Activated CD8-positive, alpha-beta T cell treated with anti-CD3 and anti-CD28 coated beads for 36 hours (primary cell): ENCODE measurements at places on chromosomes 3 and 15. TPM values are rescaled to one million over a fixed set of nuclear protein-coding genes. Genes with fewer than 3 reads are reported as not detected.
A peak's percentile ranks its signal among the peaks of the same experiment; 100 is the strongest.

DNA sequence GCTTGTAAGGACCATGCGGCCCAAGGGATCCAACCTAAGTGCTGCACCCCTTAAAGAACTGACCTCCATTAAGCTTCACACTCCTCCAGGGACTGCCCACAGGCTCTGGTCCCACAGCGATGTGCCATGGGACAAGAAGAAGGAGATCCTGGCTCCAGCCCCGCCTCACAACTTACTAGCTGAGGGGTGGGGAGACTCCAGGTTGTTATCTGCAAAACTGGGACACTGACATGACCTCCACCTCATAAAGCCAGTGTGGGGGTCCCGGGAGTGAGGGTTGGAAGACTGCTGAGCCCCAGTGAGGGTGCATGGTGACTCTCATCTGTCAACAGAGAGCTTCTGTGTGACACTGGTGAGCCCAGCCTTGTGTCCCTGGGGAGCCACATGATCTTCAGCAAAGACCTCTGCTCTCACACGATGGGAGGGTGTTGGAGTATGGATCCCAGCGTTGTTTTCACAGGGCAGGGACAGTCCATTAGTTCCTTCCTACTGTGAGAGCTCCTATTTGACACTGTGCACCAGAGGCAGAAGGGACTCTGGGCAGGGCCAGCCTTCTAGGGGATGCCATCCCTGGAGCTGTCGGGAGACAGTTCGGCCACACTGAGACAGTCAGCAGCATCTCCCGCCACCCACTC, 26.7 kb downstream of the EAF1 start:
- H3K4me1 ChIP-seq, result no peaks in the 10 kb centered on the region
- H3K27me3 ChIP-seq, result no peaks in the 10 kb centered on the region
- H3K36me3 ChIP-seq, result no peaks in the 10 kb centered on the region
- no peak overlapping the region for H3K27ac ChIP-seq
- no peak for DNase-seq
- no peak overlapping the region for H3K4me3 ChIP-seq

GRCh38 chr3:123783811-123784210, 100.3 kb downstream of the MYLK start:
- H3K27me3 ChIP-seq, result peaks cover 3% of the 10 kb centered on the region
- no peak overlapping the region for H3K27ac ChIP-seq
- H3K36me3 ChIP-seq, result no peaks in the 10 kb centered on the region
- no peak overlapping the region for H3K4me3 ChIP-seq

Gene KLF15
- 0.11 TPM for total RNA-seq

DNA sequence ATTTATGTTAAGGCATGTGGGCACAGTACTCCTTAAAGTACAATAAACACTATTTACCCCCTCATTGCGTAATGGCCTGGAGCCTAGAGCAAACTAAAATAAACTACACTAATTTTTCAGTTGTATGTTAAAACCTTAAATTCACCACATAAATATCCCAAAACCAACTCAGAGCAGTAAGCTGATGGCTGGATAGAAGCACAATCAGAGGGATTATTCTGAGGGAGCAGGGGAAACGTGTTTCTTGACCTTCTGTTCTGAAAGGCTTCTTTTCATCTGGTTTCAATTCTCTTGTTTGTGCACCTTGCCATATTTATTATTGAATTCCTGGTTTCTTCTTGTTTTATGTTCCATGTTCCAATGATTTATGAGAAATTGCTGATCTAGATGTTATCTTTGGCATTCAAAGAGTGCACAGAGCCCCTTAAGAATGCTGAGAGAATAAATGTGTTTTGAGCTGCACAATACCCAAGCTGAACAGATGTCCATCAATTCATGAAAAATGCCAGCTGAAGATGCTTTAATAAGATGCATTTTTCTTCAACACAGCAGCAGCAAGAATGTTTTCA, 29.6 kb downstream of the RPL22L1 start:
- no peaks in the 10 kb centered on the region for H3K4me1 ChIP-seq
- peaks cover 30% of the 10 kb centered on the region for H3K27me3 ChIP-seq
- no peak overlapping the region for H3K27ac ChIP-seq
- H3K4me3 ChIP-seq, result no peak overlapping the region
- no peaks in the 10 kb centered on the region for H3K36me3 ChIP-seq

DNA sequence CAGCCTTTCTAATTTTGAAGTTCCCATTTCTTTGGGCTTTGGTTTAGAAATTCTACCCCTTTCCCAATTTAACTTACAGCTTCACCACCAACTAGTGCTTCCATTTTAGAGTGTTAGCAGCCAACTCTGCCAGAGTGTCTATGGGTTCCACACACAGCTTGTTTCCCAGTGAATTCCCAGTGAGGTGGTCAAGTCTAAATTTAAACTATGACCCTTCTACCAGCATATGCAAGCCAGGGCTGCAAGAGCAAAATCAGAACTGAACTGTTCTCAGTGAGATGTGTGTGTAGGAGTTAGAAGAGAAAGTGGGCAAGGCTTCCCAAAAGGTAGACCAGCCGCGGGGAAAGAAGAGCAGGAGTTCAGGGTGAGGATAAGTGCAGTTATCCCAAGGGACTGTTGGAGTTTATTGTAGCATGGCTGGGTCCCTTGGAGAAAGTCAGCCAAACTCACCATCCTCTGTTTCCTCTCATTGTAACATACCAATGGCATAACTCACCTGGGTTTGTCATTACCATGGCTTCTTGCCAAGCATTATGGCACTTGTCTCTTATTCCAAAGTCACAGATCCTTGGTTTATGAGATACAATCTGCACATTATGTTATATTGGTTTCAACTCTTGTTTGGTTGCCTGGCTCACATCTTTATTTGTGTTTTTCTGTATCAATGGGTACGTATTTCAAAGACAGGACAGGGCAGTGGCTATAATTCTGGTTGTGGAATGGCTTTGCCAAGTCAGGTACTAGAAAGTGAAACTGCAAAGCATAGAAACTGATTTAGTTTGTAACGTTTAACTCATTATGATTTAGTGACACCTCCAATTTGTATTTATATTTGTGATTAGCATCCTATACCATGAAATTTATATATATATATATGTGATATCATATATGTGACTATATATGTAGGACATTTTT, 130.2 kb upstream of the UMPS start:
- H3K27me3 ChIP-seq, result peaks cover 27% of the 10 kb centered on the region
- no peaks in the 10 kb centered on the region for H3K36me3 ChIP-seq
- no peak overlapping the region for H3K27ac ChIP-seq

GRCh38 chr15:72117486-72118016, 399 bp downstream of the MYO9A start:
- H3K4me3 ChIP-seq, result peak overlapping the region; percentile 89
- no peaks in the 10 kb centered on the region for H3K36me3 ChIP-seq
- H3K4me1 ChIP-seq, result peaks cover 30% of the 10 kb centered on the region

GRCh38 chr3:183775781-183776180, 49.6 kb downstream of the MAP6D1 start:
- no peak overlapping the region for H3K4me3 ChIP-seq
- H3K27me3 ChIP-seq, result no peaks in the 10 kb centered on the region
- DNase-seq, result no peak
- no peaks in the 10 kb centered on the region for H3K4me1 ChIP-seq
- peaks cover 60% of the 10 kb centered on the region for H3K36me3 ChIP-seq

Gene HIGD2B
- total RNA-seq, result 0.32 TPM

DNA sequence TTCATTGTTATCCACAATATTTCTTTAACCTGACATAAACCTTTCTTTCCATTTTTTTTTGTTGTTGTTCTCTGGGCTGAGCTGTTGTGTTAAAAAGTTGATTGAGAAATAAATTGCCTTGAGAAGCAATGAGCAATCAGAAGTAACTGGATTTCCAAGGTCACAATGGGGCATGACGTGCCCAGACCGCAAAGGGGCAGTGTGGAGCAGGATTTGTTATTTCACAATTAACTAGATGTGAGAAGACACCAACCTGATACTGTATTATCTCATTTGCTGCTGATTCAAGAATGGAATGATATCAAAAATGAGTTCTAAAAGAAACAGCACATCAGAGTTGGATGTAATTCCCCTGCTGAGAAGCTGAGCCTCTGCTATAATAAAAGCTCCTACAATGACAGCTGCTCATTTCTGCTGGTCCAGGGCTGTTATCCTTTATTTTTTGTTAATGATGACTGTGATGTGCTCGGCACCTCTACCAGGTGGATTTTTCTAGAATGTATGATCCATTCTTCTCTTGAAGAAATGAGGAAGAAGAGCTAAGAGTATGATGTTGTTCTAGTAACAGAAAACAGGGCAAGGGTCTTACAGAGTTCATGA, 28.1 kb downstream of the CPNE4 start:
- H3K27me3 ChIP-seq, result peaks cover 2% of the 10 kb centered on the region
- H3K4me3 ChIP-seq, result no peak overlapping the region
- no peaks in the 10 kb centered on the region for H3K4me1 ChIP-seq
- H3K36me3 ChIP-seq, result no peaks in the 10 kb centered on the region
- no peak overlapping the region for H3K27ac ChIP-seq

Gene GOLGA8J
- total RNA-seq, result not detected

DNA sequence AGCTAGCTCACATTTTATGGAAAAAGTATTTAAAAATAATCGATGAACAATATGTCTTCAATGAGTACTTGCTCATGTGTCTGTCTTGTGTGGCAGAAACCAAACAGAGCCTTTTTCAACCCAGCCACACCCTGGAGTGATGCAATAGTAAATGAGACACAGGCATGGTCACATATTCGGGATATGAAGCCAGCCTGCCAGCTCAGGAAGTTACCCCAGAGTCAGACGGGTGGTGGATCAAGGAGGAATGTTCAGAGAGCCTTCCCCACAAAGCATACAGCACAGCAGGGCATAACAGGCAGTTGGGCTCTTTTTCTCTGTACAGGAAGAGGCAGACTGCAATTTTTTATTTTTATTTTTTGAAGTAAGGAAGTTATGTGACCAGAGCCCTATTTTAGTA, 27.3 kb downstream of the LARP6 start:
- H3K27ac ChIP-seq, result no peak overlapping the region
- peaks cover 7% of the 10 kb centered on the region for H3K27me3 ChIP-seq
- no peak overlapping the region for H3K4me3 ChIP-seq
- no peaks in the 10 kb centered on the region for H3K4me1 ChIP-seq
- H3K36me3 ChIP-seq, result no peaks in the 10 kb centered on the region

Gene RTF1
- total RNA-seq, result 26.8 TPM

Gene GOLGA6A
- not detected for total RNA-seq

- no peak overlapping the region for H3K4me3 ChIP-seq
- DNase-seq, result no peak
- H3K36me3 ChIP-seq, result peaks cover 58% of the 10 kb centered on the region
- peak overlapping the region; percentile 86 for H3K27ac ChIP-seq
- no peaks in the 10 kb centered on the region for H3K27me3 ChIP-seq
These were observed 39.2 kb downstream of the RAB27A start for GRCh38 chr15:55250392-55250791.

Gene TAGLN3
- 1.2 TPM for total RNA-seq

GRCh38 chr3:171791692-171792076, 18.6 kb downstream of the PLD1 start:
- no peak overlapping the region for H3K27ac ChIP-seq
- H3K36me3 ChIP-seq, result no peaks in the 10 kb centered on the region

- no peak overlapping the region for H3K27ac ChIP-seq
- H3K4me1 ChIP-seq, result no peaks in the 10 kb centered on the region
- H3K4me3 ChIP-seq, result no peak overlapping the region
- no peak for DNase-seq
- peaks cover 3% of the 10 kb centered on the region for H3K27me3 ChIP-seq
These were observed 43.4 kb upstream of the CLRN1 start for GRCh38 chr3:151015767-151016477.

- DNase-seq, result no peak
- no peaks in the 10 kb centered on the region for H3K4me1 ChIP-seq
- H3K4me3 ChIP-seq, result no peak overlapping the region
- peaks cover 7% of the 10 kb centered on the region for H3K27me3 ChIP-seq
These were observed 67.2 kb downstream of the CGNL1 start for GRCh38 chr15:57443486-57443885.

- no peak for DNase-seq
- no peaks in the 10 kb centered on the region for H3K4me1 ChIP-seq
- no peak overlapping the region for H3K4me3 ChIP-seq
- H3K27me3 ChIP-seq, result peaks cover 5% of the 10 kb centered on the region
- no peak overlapping the region for H3K27ac ChIP-seq
These were observed 160.7 kb downstream of the TAFA4 start for GRCh38 chr3:68771681-68772080.

DNA sequence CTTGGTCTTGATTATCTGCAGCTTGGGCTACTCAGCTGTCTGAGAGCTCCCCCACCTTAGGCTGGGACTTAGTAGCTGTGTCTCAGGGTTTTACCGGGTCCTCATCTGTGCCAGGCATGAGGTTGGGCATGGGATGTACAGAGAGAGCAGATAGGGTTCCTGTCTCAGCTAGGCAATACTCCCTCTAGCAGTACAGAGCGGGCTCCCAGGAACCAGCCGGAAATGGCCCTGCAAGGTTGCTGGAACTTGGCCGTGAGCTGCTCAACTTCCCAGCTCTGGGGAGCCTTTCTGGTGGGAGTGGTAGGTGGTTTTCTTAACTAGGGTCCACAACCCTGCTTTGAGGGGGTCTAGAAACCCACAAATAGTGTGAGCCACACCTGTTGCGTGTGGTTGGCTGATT, 58.3 kb downstream of the ATP2B2 start:
- peaks cover 3% of the 10 kb centered on the region for H3K27me3 ChIP-seq
- H3K36me3 ChIP-seq, result no peaks in the 10 kb centered on the region
- H3K4me3 ChIP-seq, result no peak overlapping the region
- no peak for DNase-seq
- peaks cover 3% of the 10 kb centered on the region for H3K4me1 ChIP-seq

Gene NR1I2
- total RNA-seq, result 0.70 TPM

Gene ACSBG1
- total RNA-seq, result not detected

DNA sequence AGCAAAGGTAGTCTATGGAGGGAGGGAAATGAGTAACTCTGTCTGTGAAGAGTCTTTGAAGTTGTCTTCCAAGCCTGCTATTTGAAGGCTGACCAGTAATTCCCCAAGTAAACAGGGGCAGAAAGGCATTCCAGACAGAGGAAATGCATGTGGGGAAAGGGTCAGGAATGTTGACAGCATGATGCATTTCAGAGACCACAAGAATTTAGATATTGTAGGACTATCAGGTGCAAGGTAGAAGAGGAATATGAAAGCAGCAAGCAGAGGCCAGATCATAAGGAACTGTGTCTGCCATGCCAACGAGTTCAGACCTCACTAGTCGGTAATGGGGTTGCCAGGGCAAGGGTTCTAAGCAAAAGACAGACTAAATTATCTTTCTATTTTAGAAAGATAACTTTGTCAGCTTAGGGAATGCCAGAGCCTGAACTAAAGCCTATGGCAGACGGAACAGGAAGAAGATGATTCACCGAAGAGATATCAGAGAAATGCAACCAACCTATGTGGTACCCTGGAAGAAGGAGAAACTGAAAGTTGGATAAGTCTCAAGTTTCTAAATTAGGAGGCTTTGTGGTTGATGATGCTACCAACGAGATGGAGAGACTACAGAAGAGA, 327.0 kb upstream of the RORA start:
- no peak overlapping the region for H3K4me3 ChIP-seq
- H3K27me3 ChIP-seq, result peaks cover 15% of the 10 kb centered on the region
- no peaks in the 10 kb centered on the region for H3K36me3 ChIP-seq

- H3K4me3 ChIP-seq, result no peak overlapping the region
- no peak for DNase-seq
- H3K36me3 ChIP-seq, result no peaks in the 10 kb centered on the region
- peaks cover 10% of the 10 kb centered on the region for H3K27me3 ChIP-seq
These were observed 112.3 kb downstream of the P3H2 start for GRCh38 chr3:190008432-190008831.

GRCh38 chr3:107884719-107885460, 205.9 kb downstream of the CD47 start:
- peaks cover 4% of the 10 kb centered on the region for H3K4me1 ChIP-seq
- H3K27ac ChIP-seq, result no peak overlapping the region
- DNase-seq, result no peak

- H3K4me3 ChIP-seq, result no peak overlapping the region
- peaks cover 58% of the 10 kb centered on the region for H3K36me3 ChIP-seq
- peaks cover 19% of the 10 kb centered on the region for H3K4me1 ChIP-seq
These were observed 35.2 kb downstream of the BDH1 start for GRCh38 chr3:197520311-197521276.
